Mesothelial cell of epicardium (in vitro differentiated cells): ENCODE measurements at places on chromosomes 6 and 20.

- DNase-seq: no peak
- no peak overlapping the region for H3K4me3 ChIP-seq
- H3K27me3 ChIP-seq: peaks cover 39% of the 10 kb centered on the region
- no peaks in the 10 kb centered on the region for H3K36me3 ChIP-seq
Measured at GRCh38 chr6:25862199-25862598, 11.8 kb downstream of the SLC17A3 start.

DNA sequence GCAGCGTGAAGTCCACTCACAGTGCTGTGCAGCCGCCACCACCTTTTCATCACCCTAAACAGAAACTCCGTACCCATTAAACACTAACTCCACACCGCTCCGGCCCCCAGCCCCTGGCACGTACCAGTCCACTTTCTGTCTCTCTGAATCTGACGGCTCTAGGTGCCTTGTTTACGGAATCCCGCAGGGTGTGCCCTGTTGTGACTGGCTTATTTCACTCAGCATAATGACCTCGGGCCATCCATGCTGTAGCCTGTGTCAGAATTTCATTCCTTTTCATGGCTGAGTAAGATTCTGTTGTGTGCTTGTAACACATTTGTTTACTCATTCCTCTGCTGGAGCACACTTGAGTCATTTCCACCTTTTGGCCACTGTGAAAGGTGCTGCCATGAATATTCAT is 18.0 kb downstream of the TCFL5 start:
- peaks cover 14% of the 10 kb centered on the region for H3K4me1 ChIP-seq
- peaks cover 23% of the 10 kb centered on the region for H3K36me3 ChIP-seq
- no peaks in the 10 kb centered on the region for H3K27me3 ChIP-seq
- no peak overlapping the region for H3K4me3 ChIP-seq
- no peak for DNase-seq
- H3K27ac ChIP-seq: no peak overlapping the region

GRCh38 chr6:87754828-87755227 is 52.8 kb upstream of the AKIRIN2 start:
- DNase-seq: no peak
- no peaks in the 10 kb centered on the region for H3K27me3 ChIP-seq
- peaks cover 28% of the 10 kb centered on the region for H3K4me1 ChIP-seq
- no peaks in the 10 kb centered on the region for H3K36me3 ChIP-seq
- H3K27ac ChIP-seq: no peak overlapping the region
- H3K4me3 ChIP-seq: no peak overlapping the region

GRCh38 chr6:121771937-121772720 is 336.7 kb downstream of the GJA1 start:
- H3K4me1 ChIP-seq: peaks cover 9% of the 10 kb centered on the region
- H3K27me3 ChIP-seq: no peaks in the 10 kb centered on the region
- no peak for DNase-seq
- no peak overlapping the region for H3K27ac ChIP-seq
- no peak overlapping the region for H3K4me3 ChIP-seq
- H3K36me3 ChIP-seq: no peaks in the 10 kb centered on the region

- H3K27ac ChIP-seq: no peak overlapping the region
- no peak for DNase-seq
- no peaks in the 10 kb centered on the region for H3K4me1 ChIP-seq
- H3K27me3 ChIP-seq: peaks cover 58% of the 10 kb centered on the region
- H3K36me3 ChIP-seq: no peaks in the 10 kb centered on the region
Measured at GRCh38 chr6:25637960-25638434, 14.0 kb upstream of the SCGN start.
